ENCODE measurements at places on chromosomes 13 and 19.

DNA sequence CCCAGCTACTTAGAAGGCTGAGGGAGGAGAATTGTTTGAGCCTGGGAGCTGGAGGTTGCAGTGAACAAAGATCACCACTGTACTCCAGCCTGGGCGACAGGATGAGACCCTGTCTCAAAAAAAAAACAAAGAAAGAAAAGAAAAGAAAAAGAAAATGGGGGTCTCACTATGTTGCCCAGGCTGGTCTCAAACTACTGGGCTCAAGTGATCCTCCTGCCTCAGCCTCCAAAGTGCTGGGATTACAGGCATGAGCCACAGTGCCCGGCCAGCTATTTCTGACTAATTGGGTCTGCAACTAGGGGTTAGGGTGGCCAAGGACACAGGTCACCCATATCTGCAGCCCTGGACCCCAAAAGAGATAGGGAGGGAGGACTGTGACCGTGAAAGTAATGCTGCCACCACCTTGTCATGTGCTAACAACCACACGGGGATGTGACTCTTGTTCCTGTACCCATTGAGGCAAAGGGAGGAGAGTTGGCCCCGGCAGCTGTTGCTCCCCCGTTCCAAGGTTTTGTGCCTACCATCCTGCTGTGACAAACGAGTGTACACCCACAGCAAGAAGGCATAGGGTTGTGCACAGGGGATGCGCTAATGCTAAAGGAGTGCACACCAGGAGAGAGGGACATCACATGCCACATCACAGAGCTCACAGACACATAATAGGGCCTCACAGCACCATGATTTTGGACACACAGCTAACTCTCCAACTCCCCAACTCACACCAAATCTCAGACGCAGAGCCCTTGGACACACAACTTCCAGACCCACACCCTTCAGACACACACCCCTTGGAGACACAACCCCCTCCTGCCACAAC is 619 bp downstream of the MEF2B start:
- no peak for DNase-seq

GRCh38 chr19:10891405-10892086 is 20.2 kb downstream of the CARM1 start:
- DNase-seq: no peak

- DNase-seq: no peak
Observed at GRCh38 chr13:20489185-20489820, 36.4 kb downstream of the CRYL1 start.

- no peak for DNase-seq
Observed at GRCh38 chr13:74173822-74174221, 39.6 kb upstream of the KLF12 start.

GRCh38 chr13:74629985-74630384 is 495.8 kb upstream of the KLF12 start:
- DNase-seq: no peak

GRCh38 chr13:39777021-39777420 is 121.6 kb downstream of the COG6 start:
- no peak for DNase-seq

- no peak for DNase-seq
Observed at GRCh38 chr13:73945871-73946270, 188.3 kb downstream of the KLF12 start.

DNA sequence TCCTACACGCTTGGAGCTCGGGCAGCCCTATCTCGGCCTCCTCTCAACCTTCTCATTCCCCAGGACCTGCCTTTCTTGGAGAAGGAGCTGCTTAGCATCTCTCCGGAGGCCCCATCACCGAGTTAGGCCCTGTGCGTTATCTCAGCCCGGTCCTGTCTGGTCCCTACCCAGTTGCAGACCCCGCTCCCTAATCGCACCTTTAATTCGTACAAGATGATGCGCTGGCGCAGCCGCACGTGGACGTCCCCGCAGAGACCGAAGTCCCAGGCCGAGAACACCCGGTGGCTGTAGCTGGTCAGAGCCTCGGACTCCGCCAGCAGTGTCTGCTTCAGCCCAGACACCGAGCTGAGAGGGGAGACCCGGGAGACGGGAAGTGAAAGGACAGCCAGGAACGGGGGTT is 5.7 kb upstream of the LENG1 start:
- no peak for DNase-seq

DNA sequence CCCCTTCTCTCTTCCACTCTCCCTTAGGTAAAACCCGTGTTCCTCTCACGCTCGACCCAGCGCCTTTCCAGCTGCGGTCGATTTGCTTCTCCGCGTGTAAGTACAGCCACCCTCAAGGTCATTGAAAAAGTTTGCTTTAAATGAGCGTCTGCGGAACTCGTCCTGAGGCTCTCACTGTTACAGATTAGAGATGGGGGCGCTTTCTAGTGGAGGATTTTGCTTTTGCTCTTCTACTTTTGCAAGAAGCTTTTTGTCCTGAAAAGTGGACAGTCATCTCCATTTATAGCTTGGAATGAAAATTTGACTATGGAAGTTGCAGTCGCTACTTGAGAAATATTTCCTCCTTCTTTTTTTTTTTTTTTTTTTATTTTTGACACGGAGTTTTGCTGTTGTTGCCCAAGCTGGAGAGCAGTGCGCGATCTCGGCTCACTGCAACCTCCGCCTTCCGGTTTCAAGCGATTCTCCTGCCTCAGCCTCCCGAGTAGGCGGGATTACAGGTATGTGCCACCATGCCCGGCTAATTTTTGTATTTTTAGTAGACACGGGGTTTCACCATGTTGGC is 595 bp upstream of the RAB20 start:
- no peak for DNase-seq

GRCh38 chr19:31100206-31100590 is 249.0 kb downstream of the TSHZ3 start:
- DNase-seq: no peak

DNA sequence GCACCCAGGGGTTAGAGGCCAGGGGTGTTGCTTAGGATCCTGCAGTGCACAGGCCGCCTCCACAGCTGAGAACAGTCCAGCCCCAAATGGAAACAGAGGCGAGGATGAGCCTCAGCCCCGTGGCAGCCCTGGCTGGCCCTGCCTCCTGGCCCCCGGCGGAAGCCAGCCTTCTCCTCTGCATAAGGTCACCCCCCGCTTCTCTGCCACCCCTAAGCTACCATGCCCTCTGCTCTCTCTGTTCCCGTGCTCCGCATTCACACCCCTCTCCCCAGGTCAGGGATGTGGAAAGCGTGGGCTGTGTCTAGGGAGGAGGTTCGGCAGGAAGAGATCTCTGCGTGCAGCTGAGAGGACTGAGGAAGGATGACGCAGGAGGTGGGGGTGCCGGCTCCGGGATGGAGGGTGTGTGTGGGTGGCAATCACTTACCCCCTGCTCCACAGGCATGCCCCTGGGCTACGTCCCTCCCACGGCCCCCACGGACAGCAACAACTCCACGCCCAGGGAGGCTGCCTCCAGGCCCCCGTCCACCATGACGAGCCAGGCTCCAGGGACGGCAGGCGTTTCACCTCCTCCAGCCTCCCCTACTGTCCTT is 6.0 kb downstream of the SSC5D start:
- DNase-seq: no peak

GRCh38 chr19:35978832-35979365 is 16.1 kb upstream of the SDHAF1 start:
- no peak for DNase-seq

DNA sequence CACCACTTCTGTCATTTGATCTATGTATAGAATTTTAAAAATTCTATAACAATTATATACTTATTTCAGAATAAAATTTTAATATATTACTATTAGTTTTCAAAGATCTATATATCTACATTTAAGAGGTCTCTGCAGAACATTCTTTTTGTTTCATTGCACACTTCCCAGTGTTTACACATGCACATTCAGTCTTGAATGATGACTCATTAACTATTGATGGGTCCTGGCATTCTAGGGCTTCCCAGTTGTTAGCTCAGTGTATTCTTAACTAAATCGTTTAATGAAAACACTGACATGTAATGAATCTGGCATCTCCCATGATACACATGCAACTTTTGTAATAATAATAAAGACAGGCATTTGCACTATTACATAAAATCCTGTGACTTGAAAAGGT is 324.6 kb downstream of the KLF12 start:
- no peak for DNase-seq

- DNase-seq: no peak
Observed at GRCh38 chr13:39345982-39346381, 257.0 kb downstream of the LHFPL6 start.

DNA sequence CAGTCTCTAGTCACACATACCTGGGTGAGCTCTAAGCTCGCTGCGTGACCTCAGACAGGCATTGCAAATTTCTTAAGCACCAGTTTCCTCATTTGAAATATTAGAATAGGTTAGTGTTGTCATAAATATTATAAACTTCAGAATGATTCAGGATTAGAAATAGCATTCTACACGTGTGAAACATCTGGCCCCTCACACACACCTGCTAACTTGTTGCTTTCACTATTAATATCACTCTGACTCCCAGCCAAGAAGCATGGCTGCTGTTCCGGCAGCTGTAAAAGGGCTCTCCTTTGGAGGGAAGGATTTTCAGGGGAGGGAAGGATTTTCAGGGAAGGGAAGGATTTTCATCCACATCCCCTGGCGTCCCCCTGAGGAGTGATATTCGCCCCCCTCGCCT is 161.3 kb upstream of the GPR12 start:
- DNase-seq: no peak

- DNase-seq: no peak
Observed at GRCh38 chr13:111491659-111492058, 171.2 kb downstream of the TEX29 start.

- DNase-seq: no peak
Observed at GRCh38 chr13:93216122-93216521, 10.5 kb upstream of the GPC6 start.

- DNase-seq: no peak
Observed at GRCh38 chr19:10762656-10763055, 44.8 kb downstream of the DNM2 start.

- no peak for DNase-seq
Observed at GRCh38 chr13:43122791-43123190, 99.4 kb downstream of the DNAJC15 start.

GRCh38 chr13:39528661-39528980 is 74.4 kb downstream of the LHFPL6 start:
- no peak for DNase-seq

- no peak for DNase-seq
Observed at GRCh38 chr13:60671386-60671785, 274.4 kb downstream of the TDRD3 start.

- no peak for DNase-seq
Observed at GRCh38 chr13:69585656-69586055, 522.0 kb upstream of the ATXN8OS start.

GRCh38 chr19:12965017-12965811 is 4.2 kb upstream of the DAND5 start:
- no peak for DNase-seq

- DNase-seq: no peak
Observed at GRCh38 chr19:6832412-6832811, 55.0 kb upstream of the ADGRE1 start.

DNA sequence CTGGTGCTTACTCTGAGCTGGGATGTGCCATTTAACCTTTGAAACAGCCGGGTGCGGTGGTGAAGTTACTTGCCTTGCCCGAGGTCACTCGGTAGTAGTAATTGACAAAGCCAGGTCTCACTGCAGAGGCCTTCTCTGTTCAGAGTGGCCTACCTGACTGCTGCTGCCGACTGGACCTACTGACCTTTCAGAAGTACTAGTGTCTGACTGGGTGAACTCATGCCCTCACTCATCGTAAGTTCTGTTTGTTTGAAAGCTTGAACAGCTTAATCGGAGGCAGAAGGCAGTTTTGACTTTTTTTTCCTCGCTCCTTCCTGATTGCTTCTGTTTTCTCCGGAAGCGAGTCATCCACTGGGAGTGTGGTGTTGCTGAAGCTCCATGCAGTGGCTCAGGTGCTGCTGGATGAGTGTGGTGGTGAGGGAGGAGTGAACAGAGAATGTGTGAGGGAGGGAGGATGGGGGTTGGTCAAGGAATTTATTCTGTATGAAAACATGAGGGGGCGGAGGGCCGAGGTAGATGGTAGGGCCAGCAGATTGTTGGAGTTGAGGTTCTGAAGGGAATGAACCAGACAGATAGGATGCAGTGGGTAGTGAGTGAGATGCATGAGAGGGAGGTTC is 2.7 kb downstream of the SPINT2 start:
- DNase-seq: no peak

DNA sequence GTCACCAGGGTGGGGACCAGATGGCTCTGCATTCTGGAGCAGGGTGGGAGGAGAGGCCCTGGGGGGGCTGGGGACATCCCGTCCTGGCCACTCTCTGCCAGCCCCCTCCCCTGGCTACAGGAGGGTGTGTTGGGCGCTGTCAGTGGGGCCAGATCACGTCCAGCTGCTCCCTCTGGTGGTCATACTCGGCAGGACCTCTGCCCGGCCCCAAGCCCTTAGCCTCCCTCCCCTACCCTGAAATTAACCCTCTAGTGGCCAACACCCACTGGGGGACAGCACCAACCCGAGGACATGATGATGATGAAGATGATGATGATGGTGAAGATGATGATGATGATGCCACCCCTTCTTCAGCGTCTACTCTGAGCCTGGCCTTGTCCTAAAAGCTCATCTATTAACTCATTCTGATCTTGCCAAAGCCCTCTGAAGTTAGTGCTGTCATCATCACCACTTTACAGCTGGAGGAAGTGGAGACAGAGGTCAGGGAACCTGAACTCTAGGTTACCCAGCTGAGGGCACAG is 590 bp upstream of the LGI4 start:
- peak; percentile 98 for DNase-seq

GRCh38 chr13:112997188-112998130 is 28.4 kb downstream of the MCF2L start:
- no peak for DNase-seq

DNA sequence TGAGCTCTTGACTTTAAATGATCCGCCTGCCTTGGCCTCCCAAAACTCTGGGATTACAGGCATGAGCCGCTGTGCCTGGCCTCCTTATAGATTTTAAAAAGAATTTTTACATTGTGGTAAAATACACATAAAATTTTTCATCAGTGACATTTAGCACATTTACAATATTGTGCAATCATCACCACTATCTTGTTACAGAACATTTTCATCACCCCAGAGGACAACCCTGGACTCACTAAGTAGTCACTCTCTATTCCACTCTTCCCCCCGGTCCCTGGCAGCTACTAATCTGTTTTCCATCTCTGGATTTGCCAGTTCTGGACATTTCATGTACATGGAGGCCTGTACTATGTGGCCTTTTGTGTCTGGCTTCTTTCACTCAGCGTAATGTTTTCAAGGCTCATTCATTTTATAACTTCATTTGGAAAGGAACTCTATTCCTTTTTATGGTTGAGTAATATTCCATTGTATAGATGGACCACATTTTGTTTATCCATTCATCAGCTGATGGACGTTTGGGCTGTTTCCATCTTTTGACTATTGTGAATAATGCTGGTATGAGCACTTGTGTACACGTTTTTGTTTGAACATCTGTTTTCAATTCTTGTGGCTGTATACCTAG is 19.9 kb downstream of the MEGF8 start:
- no peak for DNase-seq

- no peak for DNase-seq
Observed at GRCh38 chr13:93183302-93183701, 43.3 kb upstream of the GPC6 start.

DNA sequence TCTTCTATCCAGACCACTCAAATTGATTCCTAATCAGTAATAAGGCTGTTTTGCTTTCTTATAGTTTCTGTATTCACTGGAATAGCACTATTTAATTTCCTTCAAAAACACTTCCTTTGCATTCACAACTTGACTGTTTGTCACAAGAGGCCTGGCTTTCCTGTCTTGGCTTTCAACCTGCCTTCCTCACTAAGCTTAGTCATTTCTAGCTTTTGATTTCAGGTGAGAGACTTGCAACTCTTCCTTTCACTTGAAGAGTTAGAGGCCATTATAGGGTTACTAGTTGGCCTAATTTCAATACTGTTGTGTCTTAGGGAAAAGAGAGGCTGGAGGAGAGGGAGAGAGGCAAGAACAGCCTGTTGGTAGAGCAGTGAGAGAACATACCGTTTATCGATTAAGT is 47.0 kb downstream of the SACS start:
- no peak for DNase-seq
